ENCODE measurements at places on chromosomes 1 and 21. TPM values are rescaled to one million over a fixed set of nuclear protein-coding genes. Genes with fewer than 3 reads are reported as not detected.

DNA sequence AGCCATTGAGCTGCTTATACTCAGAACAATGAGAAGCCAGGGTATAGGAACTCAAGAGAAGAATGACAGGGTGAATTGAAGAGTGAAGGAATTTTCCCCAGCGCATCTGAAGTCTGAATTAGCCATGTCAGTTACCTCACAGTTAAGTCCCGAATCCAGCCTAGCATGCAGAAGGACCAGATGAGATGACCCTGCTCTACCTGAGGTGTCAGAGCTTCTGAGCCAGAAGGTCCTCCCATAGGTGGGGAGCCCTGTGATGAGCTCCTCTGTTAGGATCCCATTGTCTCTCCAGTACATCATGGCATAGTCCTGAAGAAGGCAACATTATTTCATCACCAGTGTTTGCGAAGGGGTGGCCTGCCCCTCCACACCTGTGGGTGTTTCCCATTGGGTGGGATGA lies 68.2 kb downstream of the OVGP1 start:
- H3K36me3 ChIP-seq: no peaks in the 10 kb centered on the region
- H3K4me3 ChIP-seq: no peak overlapping the region
- no peaks in the 10 kb centered on the region for H3K27me3 ChIP-seq
- no peak overlapping the region for H3K27ac ChIP-seq
- DNase-seq: no peak
- no peaks in the 10 kb centered on the region for H3K4me1 ChIP-seq

LCK gene
- total RNA-seq: 0.77 TPM

- H3K36me3 ChIP-seq: no peaks in the 10 kb centered on the region
- no peak for DNase-seq
- no peaks in the 10 kb centered on the region for H3K27me3 ChIP-seq
- H3K4me1 ChIP-seq: no peaks in the 10 kb centered on the region
- no peak overlapping the region for H3K27ac ChIP-seq
- H3K4me3 ChIP-seq: no peak overlapping the region
Measured at GRCh38 chr1:160414881-160415280, 14.5 kb downstream of the VANGL2 start.

GRCh38 chr1:94675373-94675772 lies 133.8 kb upstream of the F3 start:
- H3K36me3 ChIP-seq: no peaks in the 10 kb centered on the region
- DNase-seq: no peak
- H3K27ac ChIP-seq: no peak overlapping the region
- no peaks in the 10 kb centered on the region for H3K4me1 ChIP-seq

GRCh38 chr21:35506352-35506751 lies 457.2 kb upstream of the RUNX1 start:
- peaks cover 7% of the 10 kb centered on the region for H3K4me1 ChIP-seq
- H3K27me3 ChIP-seq: no peaks in the 10 kb centered on the region
- no peak overlapping the region for H3K4me3 ChIP-seq

- H3K4me3 ChIP-seq: no peak overlapping the region
- H3K36me3 ChIP-seq: no peaks in the 10 kb centered on the region
- DNase-seq: no peak
- H3K4me1 ChIP-seq: no peaks in the 10 kb centered on the region
- H3K27me3 ChIP-seq: no peaks in the 10 kb centered on the region
Measured at GRCh38 chr1:244011271-244011670, 39.8 kb upstream of the ZBTB18 start.

LCE1C gene
- not detected for total RNA-seq

DNA sequence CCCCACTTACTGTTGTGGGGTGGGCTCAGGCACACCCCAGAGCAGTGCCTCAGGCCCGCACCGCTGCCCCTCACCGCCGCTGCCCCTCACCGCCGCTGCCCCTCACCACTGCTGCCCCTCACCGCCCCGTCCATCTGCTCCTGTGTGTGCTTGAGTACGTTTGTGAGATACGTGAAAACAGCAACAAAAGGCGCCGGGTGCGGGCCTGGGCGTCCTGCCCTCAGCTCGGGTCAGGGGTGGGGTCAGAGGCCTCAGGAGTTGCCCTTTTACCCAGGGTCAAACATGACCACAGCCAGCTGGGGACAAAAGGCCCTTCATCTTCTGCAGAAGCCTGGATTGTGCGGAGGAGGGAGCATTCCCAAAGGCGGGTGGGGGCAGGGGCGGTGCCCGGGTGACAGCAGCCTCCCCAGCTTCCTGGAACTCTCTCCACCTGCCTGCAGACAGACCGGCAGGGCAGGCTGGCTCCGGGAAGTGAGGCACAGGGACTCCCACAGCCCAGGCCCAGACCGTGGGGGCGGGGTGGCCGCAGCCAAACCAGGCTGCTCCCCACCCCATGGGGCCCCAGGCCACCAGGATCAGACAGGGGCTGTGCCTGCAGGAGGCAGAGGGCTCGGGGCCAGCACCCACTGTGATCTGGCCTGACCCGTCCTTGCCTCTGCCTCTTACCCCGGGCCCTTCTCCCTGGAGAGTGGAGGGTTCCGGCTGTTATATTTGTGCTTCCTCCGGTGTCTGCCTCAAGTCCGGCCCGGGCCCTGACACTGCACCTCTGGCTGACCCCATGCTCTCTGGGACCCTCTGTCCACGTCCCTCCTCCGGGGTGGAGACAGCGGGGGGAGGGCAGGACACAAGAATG lies 2.3 kb upstream of the VWA1 start:
- no peaks in the 10 kb centered on the region for H3K27me3 ChIP-seq
- peak overlapping the region; percentile 38 for H3K4me3 ChIP-seq
- peak overlapping the region; percentile 75 for H3K27ac ChIP-seq

GRCh38 chr1:53398091-53398490 lies 61.1 kb upstream of the DMRTB1 start:
- no peak overlapping the region for H3K27ac ChIP-seq
- no peak for DNase-seq

GRCh38 chr21:31945546-31945945 lies 72.7 kb downstream of the HUNK start:
- H3K27me3 ChIP-seq: no peaks in the 10 kb centered on the region
- H3K27ac ChIP-seq: no peak overlapping the region
- no peak for DNase-seq
- H3K4me3 ChIP-seq: no peak overlapping the region
- no peaks in the 10 kb centered on the region for H3K4me1 ChIP-seq

SLAMF6 gene
- total RNA-seq: 0.22 TPM
